Hematopoietic multipotent progenitor cell treated with erythropoietin and hydrocortisone succinate and interleukin-3 and kit ligand, for 17 days (in vitro differentiated cells): ENCODE measurements at places on chromosomes 2 and 18.

DNA sequence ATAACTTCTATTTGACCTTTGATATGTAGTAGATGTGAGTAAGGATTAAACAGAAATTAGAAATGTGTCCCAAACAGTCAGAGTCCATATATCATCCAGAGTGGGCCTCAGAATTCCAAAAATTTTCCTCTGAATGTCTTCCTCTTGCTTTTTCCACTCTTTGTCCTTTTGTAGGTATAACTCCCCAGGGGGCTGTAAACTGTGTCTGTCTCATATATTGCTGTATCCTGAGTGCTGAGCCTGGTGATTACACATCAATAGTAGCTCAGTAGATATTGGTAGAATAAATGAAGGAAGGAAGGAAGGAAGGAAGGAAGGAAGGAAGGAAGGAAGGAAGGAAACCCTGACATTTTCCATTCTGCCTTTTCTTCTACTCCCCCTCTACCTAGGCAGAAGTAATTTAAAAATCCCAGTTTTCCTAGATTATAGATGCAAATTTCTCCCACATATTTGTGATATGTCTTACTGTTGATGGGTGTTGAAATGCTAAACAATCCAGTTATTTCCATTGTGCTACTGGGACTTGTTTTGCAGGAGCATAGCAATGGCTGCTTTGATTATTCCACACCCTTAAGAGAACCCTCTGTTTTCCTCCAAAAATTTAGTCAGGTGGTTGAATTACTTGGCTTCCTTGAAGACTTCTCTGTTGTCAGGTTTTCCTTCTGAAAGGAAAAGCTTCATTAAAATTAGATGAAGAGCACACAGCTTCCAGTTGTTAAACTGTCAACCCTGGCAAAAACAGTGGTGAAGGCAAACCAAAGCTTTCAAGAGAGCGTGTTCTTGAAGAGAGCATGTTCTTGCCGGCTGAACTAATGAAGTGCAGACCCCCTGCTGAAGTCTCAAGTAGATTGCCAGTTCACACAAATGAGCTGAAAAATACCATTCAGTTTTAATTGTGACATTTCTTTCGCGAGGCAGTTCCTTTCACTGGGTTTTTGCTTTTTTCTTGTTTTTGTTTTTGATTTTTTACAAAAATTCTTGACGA lies 147.8 kb downstream of the KCNE4 start:
- no peak for DNase-seq

- DNase-seq = peak; percentile 47
Measured at GRCh38 chr2:236180831-236181453, 12.8 kb upstream of the GBX2 start.

DNA sequence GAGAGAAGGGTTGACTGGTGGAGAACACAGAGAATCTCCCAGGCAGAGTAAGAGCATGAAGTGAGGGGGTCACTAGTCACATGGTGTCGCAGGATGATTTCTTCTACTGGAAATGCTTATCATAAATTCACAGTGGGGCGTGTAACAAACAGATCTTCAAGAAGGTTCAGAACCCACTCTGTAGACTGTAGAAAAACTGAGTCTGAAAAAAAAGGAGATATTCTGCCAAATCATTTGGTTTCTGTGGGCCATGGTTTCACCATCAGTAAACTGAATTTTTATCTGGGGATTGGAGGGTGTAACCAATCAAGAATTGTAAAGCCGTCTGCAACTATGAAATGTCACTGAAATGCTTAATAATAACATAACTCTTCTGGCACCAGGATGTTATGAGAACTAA lies 15.0 kb downstream of the TPGS2 start:
- peak; percentile 64 for DNase-seq

GRCh38 chr2:190507135-190507534 lies 27.4 kb downstream of the NEMP2 start:
- no peak for DNase-seq

- DNase-seq = no peak
Measured at GRCh38 chr2:223519471-223519870, 82.7 kb downstream of the SCG2 start.

DNA sequence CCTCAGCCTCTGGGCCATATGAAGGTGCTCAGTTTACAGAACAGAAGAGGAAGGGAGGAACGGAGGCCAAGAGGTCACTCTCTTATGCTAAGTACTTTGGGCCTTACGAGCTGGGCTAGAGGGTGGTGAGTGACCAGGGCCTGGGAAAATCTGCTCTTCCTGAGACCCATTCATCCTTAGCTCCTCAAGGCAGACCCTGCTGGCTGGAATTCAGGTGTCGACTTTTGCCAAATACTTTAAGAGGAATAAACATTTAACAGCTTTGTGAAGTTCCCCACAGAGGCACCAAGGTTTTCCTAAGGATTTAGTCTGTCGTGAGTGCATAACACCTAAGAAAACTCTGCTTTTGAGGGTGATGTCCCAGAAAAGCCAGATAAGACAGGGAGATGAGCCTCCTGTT lies 129.7 kb upstream of the SIX2 start:
- DNase-seq = no peak

DNA sequence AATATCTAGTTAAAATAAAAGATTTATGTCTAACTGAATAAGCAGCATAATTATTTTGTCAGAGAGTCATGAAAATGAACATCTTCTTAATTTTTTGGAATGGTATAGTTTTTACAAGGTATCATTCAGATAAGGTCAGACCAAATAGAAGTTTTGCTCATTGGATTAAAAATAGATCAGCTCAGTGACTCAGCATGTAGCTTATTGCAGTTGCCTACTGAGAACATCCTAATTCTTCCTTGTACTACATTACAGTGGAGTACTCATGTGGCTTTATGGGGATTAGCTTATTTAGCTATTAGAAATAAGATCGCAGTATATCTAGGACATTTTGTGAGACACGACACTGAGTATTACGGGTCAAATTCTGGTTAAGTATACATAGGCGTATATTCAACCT lies 38.2 kb upstream of the PPM1B start:
- DNase-seq = no peak

GRCh38 chr2:221482666-221483455 lies 89.2 kb downstream of the EPHA4 start:
- DNase-seq = no peak

DNA sequence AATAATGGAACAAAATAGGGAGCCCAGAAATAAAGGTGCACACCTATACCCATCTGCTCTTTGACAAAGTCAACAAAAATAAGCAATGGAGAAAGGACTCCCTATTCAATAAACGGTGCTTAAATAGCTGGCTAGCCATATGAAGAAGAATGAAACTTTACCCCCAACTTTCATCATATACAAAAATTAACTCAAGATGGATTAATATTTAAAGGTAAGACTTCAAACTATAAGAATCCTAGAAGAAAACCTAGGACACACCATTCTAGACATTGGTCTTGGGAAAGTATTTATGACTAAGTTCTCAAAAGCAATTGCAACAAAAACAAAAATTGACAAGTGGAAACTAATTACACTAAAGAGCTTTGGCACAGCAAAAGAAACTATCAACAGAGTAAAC lies 139.1 kb downstream of the DNAH7 start:
- DNase-seq = no peak

- DNase-seq = no peak
Measured at GRCh38 chr2:73999881-74000597, 15.3 kb downstream of the TET3 start.

GRCh38 chr2:223930103-223930976 lies 14.8 kb downstream of the WDFY1 start:
- no peak for DNase-seq

DNA sequence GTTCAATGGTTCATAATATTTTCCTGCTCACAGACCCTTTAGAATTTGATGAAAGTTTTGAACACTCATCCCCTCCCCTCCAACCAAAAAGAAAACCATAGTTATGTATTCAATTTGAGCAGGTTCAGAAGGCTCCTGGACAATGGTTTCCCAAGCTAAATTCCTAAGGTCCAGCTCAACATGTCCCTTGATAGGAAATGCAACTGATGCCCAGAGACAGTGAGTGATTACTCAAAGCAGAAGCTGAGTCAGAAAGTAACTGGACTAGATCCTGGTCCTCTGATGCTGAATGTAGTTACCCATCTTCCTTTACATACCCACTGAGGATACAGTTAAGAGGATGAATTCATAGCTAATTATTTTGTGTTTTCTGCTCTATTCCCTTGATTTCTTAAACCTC lies 218.9 kb upstream of the NCKAP5 start:
- DNase-seq = no peak

DNA sequence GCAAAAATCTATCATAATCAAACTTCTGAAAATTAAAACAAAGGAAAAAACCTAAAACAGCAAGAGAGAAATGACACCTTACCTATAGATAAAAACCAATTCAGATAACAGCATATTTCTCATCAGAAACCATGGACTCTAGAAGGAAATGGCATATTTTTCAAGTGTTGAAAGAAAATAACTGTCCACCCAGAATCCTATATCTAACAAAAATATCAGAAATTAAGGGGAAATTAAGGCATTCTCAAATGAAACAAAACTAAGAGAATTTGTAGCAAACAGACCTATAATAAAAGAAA lies 257.2 kb downstream of the ANAPC1 start:
- DNase-seq = no peak

DNA sequence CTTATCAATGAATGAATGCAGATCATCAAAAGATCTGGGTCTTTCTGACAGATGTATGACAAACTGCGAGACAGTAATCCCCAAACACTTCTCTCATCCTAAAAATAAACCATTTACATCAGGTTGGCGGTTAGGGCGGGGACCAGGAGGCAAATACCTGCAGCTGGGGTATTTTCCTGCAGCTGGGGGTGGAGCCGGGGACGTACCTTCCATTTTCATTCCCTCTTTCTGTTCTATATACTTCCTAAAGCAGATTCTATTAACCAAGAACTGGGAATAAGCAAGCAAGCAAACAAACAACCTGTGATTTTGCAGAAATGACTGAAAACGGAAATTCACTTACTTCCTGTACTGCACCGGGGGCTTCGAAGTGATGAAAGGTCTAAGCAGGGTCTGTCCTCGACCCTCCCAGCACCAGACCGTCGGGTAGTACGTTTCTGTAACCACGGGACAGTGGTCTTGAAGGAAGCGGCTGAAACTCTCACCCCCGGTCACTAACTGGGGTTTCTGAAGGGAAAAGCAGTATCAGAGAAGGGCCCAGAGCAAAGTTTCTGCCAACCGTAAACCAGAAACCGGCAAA lies 1.2 kb downstream of the ABHD3 start:
- DNase-seq = no peak

DNA sequence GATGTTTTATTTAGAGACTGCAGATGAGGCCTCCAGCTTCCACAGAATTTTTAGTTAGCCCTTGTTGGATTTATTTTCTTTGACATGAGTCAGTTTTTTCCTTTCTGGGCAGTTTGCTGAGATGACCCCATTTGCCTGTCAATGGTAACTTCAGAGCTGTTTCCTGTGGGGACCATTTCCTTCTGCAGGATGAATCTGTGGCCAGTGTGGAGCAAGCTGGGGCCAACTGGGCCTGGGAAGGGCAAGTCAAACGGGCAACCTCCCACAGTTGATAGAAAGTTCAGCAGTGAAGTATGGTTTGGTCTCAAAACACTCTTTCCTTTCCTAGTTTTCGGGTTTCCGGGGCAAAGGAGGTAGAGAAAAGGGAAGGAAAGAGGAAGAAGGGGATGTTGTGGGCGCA lies 291.4 kb upstream of the NRP2 start:
- DNase-seq = no peak

DNA sequence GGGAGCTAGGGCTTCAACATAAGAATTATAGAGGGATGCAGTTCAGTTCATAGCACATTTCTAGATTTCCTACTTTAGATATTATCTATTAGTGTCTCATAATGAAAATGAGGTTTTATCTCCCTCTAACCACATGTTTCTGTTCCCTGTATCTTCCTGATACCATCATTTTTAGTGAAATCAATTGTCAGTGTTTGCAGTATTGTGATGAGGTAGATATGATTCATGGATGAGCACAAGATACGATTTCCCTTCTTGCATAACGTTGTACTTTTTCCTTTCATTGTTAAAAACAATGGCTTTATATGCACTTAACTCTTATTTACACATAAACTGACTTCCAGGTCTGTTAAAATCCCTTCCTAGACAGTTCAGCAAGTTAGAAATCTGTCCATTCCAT lies 211.4 kb downstream of the ZBTB7C start:
- no peak for DNase-seq

DNA sequence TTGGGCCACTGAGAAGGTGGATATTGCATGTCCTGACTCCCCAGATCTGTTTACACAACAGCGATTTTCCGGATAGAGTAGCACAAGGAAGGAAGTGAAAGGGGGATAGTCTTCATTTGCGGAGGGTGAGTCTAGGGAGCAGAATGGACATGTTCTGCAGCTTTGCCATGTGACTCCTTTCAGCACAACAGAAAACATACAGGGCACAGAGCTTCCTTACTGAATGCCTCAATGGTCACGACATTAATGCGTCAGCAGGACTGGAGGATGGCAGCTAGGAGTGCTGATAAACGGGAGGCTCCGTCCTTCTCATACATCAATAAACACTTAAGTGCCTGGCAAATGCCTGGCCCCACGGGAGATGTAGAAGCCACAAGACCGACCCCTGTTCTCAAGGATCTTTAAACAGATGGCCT lies 163.0 kb downstream of the FAM210A start:
- no peak for DNase-seq

GRCh38 chr2:81007104-81007503 lies 702.6 kb upstream of the LRRTM1 start:
- DNase-seq = no peak

- DNase-seq = no peak
Measured at GRCh38 chr18:79944126-79944731, 7.2 kb downstream of the SLC66A2 start.
